ENCODE measurements at places on chromosomes 2 and 18.

- DNase-seq, result no peak
These were observed 256.5 kb downstream of the CD226 start for GRCh38 chr18:69691008-69691760.

GRCh38 chr18:61764381-61764780 lies 128.4 kb downstream of the RNF152 start:
- no peak for DNase-seq

- DNase-seq, result no peak
These were observed 7.3 kb upstream of the PRLH start for GRCh38 chr2:237558961-237559641.

DNA sequence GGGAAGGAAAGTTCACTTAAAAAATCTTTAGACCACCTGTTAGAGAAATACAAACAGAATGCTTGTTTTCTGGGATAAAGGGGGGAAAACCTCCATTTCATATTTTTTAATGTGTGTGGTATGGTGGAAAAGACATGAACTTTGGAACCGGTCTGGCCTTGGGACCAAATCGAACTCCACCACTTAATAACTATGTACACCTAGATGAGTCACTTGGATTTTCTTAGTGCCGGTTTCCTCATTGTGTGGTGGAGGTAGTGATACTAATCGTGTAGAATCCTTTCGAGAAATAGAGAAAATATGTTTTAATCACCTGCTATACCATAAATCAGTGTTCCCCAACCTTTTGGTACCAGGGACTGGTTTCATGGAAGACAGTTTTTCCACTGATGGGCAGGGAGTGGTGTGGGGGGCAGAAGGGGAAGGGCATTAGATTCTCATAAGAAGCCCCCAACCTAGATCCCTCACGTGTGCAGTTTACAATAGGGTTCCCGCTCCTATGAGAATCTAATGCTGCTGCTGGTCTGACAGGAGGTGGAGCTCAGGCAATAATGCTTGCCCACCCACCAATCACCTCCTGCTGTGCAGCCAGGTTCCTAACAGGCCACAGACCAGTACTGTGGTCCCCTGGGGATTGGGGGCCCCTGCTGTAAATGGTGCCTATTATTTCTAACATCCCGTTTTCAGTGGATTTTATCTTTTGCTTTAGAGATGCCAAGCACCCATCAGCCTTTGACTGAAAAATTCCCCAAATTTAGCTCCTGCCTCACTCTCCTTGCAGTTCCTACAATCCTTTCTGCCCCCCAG lies 308.8 kb downstream of the PRKCE start:
- DNase-seq, result no peak

DNA sequence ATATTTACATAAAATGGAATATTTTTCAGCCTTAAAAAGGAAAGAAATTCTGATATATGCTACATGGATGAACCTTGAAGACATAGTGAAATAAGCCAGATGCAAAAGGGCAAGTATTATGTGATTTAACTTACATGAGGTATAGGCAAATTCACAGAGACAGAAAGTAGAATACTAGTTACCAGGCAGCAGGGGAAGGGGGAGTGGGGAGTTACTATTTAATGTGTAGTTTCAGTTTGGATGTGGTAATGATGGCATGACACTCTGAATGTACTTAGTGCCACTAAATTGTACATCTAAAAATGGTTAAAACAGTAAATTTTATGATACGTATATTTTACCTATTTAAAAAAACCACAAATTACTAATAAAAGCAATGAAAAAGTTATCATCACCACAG lies 12.1 kb downstream of the METTL4 start:
- DNase-seq, result no peak
